ENCODE measurements at places on chromosomes 7 and 10. TPM values are rescaled to one million over a fixed set of nuclear protein-coding genes. Genes with fewer than 3 reads are reported as not detected.

The ZNF862 gene
- total RNA-seq, result 3.6 TPM

DNA sequence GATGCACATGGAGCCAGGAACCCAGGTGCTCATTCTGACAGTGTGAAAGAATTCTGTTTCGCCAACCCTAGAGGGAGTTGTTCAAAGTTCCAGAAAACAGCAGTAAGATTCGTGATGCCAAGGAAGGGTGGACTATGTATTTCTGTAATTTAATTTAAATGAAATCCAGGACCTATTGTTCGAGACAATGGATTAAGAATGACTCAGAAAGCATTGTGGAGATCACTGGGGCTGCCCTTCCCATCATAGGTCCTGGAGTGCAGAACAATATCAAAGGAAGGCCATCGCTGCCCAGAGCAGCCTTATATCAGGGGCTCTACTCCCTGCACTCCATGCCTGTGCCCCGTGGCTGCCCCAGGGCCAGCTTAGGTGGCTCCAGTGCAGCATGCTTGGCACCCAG, 32.1 kb upstream of the CALD1 start:
- DNase-seq, result no peak

The SPDYE11 gene
- total RNA-seq, result not detected

DNA sequence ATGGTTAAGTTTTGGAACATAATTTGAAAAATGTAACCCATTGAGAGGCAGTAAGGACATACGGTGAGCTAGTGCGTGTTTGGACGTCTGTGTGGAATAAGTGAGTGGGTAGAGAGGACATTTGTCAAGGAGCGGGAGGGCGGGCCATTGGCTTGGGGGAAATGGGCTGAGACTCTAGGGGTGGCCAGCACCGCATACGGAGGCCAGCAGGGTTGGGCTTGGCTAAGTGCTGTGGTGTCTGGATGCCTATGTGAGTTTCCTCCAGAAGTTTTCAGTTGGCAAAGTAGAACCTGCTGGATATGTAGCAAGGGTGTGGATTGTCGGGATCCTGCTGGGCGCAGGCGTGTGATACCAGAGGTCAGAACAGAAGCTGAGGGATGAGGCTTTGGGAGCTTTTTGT, 103.0 kb downstream of the TCF7L2 start:
- peak; percentile 31 for DNase-seq

DNA sequence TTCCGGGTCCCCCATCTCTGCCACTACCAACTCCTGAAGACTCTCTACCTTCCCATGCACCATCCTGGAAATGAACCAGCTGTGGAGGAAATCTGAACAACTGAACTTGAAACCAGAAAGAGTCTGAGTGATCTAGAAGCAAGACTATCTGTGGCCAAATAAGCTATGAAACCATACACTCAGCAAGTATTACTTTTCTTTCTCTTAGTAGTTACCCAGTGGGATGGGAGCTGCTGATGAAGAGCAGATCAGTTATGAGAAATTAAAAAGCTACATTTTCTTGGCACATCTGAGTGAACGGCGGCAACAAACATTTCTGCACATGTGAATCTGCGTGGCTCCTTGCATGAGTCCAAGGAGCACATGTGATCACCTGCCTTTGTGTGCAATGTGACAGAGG, 31.6 kb upstream of the AGK start:
- no peak for DNase-seq

The KAZALD1 gene
- total RNA-seq, result 10.2 TPM

The TMEM176B gene
- total RNA-seq, result 1.6 TPM

GRCh38 chr7:74174606-74175082, 488 bp downstream of the EIF4H start:
- DNase-seq, result peak; percentile 42

DNA sequence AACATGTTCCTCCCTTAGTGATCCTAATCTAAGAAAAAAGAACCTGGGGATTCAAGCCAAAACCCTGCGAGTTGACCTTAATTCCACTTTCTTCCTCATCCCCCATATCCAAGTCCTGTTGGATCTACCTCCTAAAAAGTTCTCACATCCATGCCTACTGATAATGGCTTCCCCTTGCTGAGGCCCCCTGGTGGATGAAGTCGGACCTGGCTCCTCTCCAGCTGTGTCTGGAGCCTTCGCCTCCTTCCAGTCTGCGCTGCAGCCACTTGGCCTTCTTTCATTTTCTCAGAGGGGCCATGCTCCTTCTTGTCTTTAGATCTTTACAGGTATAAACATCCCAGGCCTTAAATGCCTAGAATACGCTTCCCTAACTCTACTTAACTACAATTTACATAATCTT, 8.1 kb downstream of the PDE1C start:
- DNase-seq, result peak; percentile 85

GRCh38 chr10:58743466-58744115, 230.9 kb downstream of the BICC1 start:
- DNase-seq, result peak; percentile 16

All from WTC11 (cell line).